GM23248 (cell line): ENCODE measurements at places on chromosomes 4 and X. TPM values are rescaled to one million over a fixed set of nuclear protein-coding genes. Genes with fewer than 3 reads are reported as not detected.

JADE1 gene
- total RNA-seq = 35.9 and 37.6 TPM in 2 replicates

DCAF12L1 gene
- total RNA-seq = not detected in 2 replicates

TSPAN5 gene
- 61.9 and 69.6 TPM in 2 replicates for total RNA-seq

SYP gene
- 0.54 TPM in 1 of 2 replicates, not detected in the other for total RNA-seq
